ENCODE measurements at places on chromosomes 5 and 9. TPM values are rescaled to one million over a fixed set of nuclear protein-coding genes. Genes with fewer than 3 reads are reported as not detected.

- DNase-seq = no peak
Measured at GRCh38 chr5:9112520-9113291, 433.2 kb downstream of the SEMA5A start.

DNA sequence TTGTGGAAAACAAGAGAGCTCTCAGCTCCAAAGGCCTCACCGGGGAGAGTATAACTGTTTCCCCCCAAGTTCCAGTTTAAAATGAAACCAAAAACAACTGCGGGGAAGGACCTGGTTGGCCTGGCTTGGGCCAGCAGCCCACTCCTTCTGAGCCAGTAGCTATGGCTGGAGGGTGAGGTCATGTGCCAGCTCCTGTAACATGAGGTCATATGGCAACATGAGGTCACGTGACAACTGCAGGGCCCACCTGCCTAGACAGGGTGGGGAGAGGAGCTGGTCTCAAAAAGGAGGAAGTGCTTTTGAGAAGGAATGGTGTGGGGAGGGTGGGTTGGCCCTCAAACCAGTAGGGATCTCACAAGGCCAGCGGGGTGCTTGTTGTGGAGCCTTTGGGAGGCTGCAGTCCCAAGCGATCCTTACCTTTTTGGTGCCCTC is 29.3 kb upstream of the CRB2 start:
- no peak for DNase-seq

GRCh38 chr5:10690460-10691440 is 70.3 kb downstream of the DAP start:
- no peak for DNase-seq

Gene PTGES
- not detected for total RNA-seq

Gene GTF3C5
- total RNA-seq = 24.6 TPM

Measured in left lobe of liver (tissue), 2 donors.